ENCODE measurements at places on chromosomes 13 and 19.

DNA sequence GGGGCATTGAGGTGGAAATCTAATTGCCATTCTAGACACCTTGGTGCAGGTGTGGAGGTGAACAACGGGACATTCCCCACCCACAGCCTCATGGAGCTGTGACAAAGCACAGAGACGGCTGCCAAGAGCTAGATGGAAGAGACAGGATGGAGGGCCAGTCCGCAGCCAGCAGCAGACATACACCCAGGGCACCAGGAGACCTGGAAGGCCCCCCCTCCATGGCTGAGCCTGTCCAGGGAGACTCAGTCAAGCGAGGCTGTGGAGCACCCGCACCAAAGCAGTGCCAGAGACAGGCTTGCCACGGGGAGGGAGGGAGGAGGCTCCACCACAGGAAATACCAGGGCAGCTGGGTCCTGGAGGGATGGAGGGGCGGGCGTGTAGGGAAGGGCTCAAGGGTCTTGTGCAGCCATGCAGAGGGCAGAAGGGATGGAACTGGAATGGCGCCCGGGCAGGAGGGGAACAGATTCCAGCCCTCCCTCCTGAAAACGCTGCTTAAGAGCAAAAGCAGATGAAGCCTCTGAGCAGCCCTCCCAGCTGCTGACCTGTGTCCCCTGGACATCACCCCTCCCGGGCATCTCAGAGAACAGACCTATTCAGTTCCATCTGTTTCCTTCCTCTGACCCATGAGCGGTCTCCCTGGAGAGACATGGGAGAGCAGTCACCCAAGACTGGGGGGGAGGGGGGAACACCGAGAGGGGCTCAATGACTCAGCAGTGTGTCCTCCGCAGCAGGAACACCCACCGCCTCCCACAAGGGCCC, 14.4 kb downstream of the EPS15L1 start:
- no peak for DNase-seq

- no peak for DNase-seq
These were observed 563.7 kb downstream of the EFNB2 start for GRCh38 chr13:105971738-105972137.

DNA sequence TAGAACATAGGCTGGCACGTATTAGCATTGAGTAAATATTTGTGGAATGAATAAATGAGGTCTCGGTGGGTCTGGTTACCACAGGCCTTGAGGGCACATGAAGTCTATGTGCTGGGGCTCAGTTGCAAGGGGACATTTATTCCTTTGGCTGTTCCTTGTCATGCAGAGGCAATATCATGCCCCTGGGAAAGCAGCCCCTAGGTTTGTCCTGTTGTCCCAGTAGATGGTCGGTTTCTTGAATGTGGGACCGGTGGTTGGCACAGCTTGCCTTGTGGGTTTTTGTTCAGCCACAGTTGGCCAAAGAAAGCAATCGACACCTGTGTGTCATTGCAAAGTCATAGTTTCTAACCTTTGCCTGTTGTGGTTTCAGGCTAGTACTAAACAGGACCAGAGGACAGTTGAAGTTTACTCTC, 24.7 kb upstream of the GPR183 start:
- no peak for DNase-seq

GRCh38 chr13:59464926-59465325, 698.8 kb downstream of the DIAPH3 start:
- no peak for DNase-seq

DNA sequence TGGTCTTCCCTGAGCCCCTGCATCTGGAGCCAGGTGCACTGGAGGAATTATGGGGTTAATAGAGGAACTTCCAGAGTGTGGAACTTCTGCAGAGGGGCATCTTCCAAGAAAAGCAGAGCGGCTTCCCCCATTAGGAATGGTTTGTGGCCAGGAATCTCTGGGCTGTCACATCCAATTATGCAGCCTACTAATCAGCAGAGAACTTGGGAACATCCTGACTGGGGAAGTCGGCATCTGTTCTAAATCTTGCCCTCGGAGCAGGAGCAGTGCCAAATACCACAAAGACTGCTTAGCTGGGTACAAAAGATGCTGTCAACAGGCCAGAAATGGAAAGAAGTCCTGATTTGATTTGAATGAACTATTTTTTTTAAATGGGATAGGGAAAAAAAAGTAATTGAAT, 435.1 kb downstream of the ZNF536 start:
- DNase-seq: no peak

GRCh38 chr13:39577838-39578491, 25.0 kb downstream of the LHFPL6 start:
- DNase-seq: no peak

GRCh38 chr13:56563663-56564062, 577.1 kb upstream of the PRR20A start:
- DNase-seq: no peak

- no peak for DNase-seq
These were observed 50.7 kb upstream of the MCF2L start for GRCh38 chr13:112918266-112918665.

DNA sequence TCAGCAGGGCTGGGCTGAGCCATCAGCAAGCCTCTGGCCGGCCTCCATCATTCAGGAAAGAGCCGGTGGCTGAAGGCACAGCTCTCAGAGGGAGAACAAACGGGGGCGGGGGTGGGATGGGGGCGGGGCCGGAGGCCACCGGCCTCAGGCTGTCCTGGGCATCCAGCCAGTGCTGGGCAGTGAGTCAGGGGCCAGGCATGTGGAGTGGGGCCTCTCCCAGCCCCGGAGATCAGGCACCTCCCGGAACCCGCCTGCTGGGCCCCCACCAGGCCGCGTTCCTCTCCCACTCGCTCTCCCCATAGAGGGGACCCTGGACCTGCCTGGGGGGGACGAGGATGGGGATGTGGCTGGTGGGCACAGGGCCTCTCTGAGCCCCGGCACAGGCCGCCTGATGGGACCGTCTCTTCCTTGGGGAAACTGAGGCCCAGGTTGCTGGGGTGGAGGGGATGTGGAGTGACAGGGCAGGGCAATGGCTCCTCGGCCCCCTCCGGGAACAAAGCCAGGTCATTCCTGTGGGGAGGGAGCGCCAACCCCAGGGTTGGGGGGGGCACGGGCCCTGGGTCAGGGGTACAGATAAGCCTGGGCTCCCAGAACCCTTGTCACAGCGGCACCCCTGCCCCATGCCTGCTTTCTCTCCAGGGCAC, 12.9 kb downstream of the SPC24 start:
- DNase-seq: peak; percentile 87

GRCh38 chr19:50694815-50695145, 24.8 kb downstream of the SHANK1 start:
- DNase-seq: no peak

- no peak for DNase-seq
These were observed 17.2 kb downstream of the FGF21 start for GRCh38 chr19:48772503-48772953.

DNA sequence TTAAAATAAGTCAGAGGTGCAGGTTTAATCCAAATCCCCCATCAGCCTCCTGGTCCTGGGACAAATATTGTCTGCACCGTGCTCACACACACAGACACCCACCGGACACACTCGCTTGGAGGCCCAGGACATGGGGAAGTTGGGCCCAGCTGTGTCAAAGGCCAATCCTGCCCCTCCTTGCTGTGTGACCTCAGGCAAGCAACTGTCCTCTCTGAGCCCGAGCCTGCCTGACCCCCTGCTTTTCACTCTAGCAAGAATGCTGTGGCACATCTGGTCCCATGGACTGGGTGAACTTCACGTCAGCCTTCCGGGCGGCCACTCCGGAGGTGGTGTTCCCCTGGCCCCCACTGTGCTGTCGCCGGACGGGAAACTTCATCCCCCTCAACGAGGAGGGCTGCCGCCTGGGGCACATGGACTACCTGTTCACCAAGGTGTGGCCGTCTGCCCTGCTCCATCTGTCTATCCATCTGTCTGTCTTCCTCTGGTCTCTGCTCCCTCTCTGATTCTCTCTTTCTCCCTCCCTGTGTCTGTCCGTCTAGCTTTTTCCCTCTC, 9.3 kb downstream of the UPK1A start:
- no peak for DNase-seq

GRCh38 chr19:5403968-5404640, 51.1 kb upstream of the ZNRF4 start:
- DNase-seq: peak; percentile 39

GRCh38 chr13:109974354-109974753, 188.0 kb upstream of the IRS2 start:
- no peak for DNase-seq

DNA sequence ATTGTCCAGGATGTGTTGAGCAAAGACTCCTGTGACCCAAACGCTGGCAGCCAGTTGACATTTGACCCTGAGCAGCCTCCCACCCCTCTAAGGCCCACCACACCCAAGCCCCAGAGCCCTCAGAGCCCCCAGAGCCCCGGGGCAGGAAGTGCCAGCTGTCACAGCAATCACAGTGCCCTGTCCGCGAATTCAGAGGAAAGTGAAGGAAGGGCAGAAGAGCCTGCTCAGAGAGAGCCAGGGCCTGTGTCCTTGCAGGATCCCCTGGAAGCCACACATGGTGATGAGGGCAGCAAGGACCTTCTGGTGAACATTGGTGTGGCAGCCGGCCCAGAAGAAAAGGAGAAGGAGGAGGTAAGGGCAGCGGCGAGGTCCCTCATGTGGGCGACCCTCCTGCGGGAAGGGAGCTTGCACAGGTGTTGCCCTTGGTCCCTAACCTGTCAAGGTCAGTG, 63.7 kb downstream of the SPATA13 start:
- no peak for DNase-seq

DNA sequence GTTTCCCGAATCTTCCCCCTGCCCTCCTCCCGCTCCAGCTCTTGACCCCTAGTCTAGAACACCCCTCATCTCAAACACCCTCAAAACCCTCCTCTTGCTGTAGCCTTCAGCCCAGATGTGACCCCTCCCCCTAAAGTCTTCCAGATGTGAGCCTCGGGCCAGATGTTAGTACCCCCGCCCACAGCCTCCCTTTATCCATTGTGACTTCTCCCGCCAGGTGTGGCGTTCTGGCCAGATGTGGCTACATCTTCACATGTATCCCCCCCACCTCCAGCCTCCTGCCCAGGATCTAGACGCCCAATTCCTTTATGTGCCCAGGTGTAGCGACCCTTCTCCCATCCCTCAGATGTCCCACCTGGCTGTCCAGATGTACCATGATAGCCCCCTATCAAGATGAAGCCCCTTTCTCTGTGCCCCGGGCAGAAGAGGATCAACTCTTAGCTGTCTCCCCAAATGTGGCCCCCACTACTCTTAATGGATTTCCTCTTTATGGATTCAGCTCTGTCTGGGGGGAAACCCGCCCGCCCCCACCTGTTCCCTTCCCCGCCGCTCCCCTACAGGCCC, 517 bp upstream of the LTBP4 start:
- DNase-seq: no peak

DNA sequence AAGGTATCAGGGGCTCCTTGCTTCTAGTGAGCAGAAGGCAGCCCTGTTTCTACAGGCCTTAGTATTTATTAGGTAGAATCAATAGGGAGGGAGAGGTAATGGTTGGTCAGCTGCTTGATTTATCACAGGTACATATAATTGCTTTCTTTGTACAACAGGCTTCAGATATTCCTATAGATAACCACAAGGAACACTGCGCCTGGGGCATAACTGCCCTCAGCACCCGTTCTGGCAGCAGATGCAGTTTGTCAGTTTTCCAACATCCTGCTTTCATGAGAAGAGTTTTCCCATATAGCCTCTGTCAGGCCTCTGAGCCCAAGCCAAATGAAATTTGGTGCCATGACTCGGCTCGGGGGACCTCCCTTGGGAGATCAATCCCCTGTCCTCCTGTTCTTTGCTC, 12.4 kb upstream of the ZNF486 start:
- DNase-seq: no peak

GRCh38 chr19:47778049-47778953, at the start of gene SELENOW:
Gene SELENOW, plus strand, starts transcription at chr19:47778703. Its CDS starts 83 bp downstream, at chr19:47778786.
- no peak for DNase-seq

- no peak for DNase-seq
These were observed 56.7 kb upstream of the MED4 start for GRCh38 chr13:48151363-48152161.

DNA sequence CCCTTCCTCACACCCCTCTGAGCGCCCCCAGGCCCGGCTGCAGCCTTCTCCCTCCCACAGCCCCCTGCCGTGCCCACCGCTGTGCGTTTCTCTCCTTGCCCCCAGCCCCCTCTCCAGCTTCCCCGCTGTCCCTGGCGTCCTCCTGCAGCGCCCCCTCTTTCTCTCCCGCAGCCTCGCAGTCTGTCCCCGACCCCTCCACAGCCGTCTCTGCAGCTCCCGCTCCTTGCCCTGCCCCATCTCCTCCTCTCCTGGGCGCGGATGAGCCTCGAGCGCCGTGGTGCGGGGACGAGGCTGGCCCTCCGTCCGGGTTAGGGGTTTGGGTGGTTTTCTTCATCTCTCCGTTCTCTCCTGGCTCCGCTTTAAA, 1.1 kb downstream of the KMT5C start:
- no peak for DNase-seq

DNA sequence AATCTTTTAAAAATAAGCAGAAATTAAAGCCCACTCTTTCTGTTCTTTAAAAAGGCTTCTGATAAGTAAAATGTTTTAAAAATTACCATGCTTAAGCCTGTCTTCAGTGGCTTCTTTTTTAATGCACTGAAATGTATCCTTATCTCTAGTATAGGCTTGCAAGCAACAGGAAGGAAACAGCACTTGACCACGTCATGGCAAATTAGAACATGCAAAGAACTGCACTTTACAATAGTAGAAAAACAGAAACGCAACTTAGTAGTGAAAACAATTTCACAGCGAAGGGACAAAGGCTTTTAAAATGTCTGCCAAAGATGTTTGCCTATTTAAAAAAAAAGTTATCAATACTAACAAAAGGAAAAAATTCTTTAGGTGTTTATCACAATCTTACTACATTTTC, 36.3 kb downstream of the ELF1 start:
- DNase-seq: no peak

DNA sequence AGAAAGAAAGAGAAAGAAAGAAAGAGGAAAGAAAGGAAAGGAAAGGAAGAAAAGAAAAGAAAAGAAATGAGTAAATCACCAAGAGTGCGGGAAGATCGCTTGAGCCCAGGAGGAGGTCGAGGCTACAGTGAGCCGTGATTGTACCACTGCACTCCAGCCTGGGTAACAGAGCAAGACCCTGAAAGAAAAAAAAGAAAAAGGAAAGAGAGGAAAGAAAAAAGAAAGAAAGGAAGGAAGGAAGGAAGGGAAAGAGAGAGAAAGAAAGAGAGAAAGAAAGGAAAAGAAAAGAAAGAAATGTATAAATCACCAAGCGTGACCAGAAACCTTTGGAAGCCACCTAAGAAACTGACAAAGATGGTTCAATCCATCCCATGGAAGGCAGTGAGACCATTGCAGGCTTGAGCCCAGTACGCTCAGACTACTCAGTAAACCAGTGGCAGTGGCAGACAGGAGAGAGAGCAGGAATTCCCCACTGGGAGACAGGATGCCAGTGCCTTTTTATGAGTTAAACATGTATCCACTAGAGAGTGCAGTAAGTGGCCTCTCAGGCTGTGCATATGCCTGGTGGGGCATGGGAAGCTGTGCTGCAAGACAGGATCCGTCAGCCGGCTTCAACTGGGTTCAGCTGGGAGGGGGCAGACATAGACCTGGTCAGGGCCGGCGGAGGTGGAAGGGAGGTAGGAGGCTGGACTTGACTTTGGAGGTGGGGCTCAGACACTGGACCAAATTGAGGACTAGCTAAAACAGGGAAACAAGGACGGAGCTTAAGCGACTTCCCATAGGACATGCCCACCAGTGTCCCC, 4.8 kb downstream of the GPR42 start:
- no peak for DNase-seq

GRCh38 chr13:53200498-53201453, 172.2 kb downstream of the OLFM4 start:
- no peak for DNase-seq
